H1 (cell line): ENCODE measurements at places on chromosomes 16 and 17. TPM values are rescaled to one million over a fixed set of nuclear protein-coding genes. Genes with fewer than 3 reads are reported as not detected.
A peak's percentile ranks its signal among the peaks of the same experiment; 100 is the strongest.

The FOXJ1 gene
- total RNA-seq = 4.9 and 5.4 TPM in 2 replicates

GRCh38 chr17:60514053-60514452 is 12.0 kb downstream of the APPBP2 start:
- DNase-seq = no peak

GRCh38 chr16:85515830-85516397 is 97.2 kb upstream of the GSE1 start:
- no peak for DNase-seq

The CRYBA1 gene
- not detected in 2 replicates for total RNA-seq

DNA sequence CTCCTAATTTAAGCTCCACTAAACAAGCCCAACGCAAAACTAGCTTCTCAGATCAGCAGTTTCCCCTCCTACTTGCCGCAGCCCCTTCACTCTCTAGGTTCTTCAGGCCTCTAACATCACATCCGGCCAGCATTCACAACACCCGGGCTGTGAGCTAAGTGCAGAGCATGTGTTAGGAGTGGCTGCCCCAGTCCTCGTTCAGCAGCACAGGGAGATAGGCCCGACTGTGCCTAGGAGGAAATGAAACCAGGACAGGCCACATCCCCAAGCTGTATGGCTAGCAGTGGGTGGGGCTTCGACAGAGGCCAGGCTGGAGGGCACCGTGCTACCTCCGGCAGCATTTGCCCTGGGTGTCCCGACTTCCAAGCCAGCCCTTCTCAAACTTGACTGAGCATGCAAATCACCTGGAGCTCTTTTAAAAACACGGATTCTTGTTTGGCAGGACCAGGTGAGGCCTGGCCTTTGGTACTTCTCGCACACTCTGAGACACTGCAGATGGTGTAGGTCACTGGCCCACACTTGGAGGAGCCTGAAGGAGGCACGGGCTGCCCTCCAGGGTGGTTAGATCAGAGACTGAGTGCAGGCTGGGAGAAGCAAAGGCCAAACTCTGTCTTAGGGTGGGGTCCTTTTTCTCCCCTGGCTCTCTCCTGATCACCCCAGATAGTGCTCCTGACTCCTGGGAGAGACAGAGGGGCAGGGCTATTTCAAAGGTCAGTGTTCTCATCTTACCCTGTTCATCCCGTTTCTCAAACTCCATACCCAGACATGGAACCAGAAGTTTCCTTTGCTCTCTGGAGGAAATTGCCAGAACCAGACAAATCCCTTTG is 202.0 kb downstream of the C16orf78 start:
- DNase-seq = peak; percentile 50

The FBXW10 gene
- total RNA-seq = not detected in 2 replicates

The CACNA1G gene
- 4.8 and 4.9 TPM in 2 replicates for total RNA-seq

GRCh38 chr16:71473891-71474290 is 11.8 kb upstream of the ZNF23 start:
- DNase-seq = no peak

GRCh38 chr17:80738987-80739730 is 194.5 kb downstream of the RPTOR start:
- DNase-seq = no peak

The CTNS gene
- total RNA-seq = 12.9 and 16.4 TPM in 2 replicates

The KCNJ18 gene
- total RNA-seq = not detected in 2 replicates

DNA sequence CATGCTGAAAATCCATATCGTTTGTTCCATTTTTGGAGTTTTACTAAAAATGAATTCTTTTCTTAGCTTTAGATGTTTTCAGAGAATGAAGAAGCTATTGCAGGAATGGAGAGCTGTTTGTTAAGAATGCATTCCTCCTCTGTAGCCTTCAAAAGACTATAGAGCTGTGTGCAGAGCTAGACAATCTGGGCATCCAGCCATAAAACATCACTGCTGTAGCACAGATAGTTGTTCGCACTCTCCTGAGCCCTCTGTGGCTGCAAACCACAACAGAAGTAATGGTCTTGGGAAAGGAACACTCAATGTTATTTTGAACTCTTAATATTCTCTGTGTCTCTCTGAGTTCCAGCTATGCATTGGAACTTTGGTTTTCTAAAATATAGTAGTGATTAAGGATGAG is 4.9 kb downstream of the TNRC6C start:
- no peak for DNase-seq

- no peak for DNase-seq
These were observed 57.9 kb upstream of the CCL1 start for GRCh38 chr17:34420900-34421299.

The PLEKHH3 gene
- total RNA-seq = 11.1 and 13.7 TPM in 2 replicates

The ENO3 gene
- total RNA-seq = 24.1 and 25.7 TPM in 2 replicates

The TBC1D3 gene
- not detected in 2 replicates for total RNA-seq

- DNase-seq = no peak
These were observed 39.7 kb upstream of the PVALEF start for GRCh38 chr17:81125573-81126081.

The EMP2 gene
- 21.8 and 22.6 TPM in 2 replicates for total RNA-seq
